ENCODE measurements at places on chromosomes 3 and 15.
A peak's percentile ranks its signal among the peaks of the same experiment; 100 is the strongest.

DNA sequence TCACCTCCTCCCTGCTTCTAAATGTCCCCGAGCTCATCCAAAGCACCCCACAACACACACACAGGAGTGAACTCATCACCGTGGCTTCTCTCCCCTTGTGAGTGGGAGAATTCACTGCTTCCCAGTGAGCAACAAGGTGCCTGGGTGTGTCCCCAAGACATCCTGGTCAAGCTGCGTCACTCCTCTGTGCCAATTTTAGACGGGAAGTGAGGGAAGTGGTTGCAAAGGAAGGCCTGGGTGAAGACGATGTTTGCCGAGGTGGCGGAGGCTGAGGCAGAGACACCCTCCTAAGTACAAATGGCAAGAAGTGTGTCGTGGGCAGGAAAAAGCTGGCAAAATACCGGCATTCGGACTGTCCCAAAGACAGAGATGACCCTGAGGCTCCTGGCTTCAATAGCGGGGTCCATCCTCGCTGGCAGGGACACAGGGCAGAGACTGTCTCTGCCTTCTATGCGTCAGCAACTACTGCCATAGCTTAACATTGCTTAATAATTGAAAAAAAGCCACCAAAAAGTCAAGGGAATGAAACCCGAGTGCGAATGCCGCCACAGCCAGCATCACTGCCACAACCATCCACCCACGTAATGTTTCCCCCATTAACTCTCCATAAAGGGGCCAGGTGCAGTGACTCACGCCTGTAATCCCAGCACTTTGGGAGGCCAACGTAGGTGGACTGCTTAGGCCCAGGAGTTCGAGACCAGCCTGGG lies 72.8 kb downstream of the VGLL4 start:
- no peak for DNase-seq

- no peak for DNase-seq
These were observed 228.8 kb upstream of the PPP2R3A start for GRCh38 chr3:135736740-135737139.

DNA sequence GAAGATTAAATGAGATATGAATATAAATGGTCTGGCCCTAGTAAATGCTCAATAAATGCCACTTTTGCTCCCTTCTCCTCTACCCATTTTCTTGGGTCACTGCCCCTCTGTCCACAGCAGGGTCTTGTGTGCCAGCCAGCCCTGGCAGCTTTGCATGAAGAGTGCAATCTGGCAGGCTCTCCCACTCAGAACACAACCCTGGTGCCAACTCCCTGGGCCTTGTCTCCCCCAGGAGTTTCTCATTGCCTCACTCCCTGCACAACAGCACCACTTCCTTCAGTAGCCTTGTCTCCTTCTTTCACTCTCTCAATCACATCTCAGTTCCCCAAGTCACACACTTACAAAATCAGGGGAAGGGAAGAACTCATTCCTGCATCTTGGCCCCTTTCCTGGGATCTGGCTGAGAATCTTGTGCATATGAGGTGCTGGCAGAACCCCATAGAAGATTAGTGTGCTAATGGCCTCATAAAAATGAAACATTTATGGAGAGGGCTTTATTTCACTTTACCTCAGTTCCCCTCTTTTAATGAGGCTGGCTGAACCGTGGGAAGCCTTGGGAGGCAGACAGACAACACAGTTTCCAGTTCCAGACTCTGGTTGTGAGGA lies 445.9 kb upstream of the PROK2 start:
- DNase-seq: no peak

DNA sequence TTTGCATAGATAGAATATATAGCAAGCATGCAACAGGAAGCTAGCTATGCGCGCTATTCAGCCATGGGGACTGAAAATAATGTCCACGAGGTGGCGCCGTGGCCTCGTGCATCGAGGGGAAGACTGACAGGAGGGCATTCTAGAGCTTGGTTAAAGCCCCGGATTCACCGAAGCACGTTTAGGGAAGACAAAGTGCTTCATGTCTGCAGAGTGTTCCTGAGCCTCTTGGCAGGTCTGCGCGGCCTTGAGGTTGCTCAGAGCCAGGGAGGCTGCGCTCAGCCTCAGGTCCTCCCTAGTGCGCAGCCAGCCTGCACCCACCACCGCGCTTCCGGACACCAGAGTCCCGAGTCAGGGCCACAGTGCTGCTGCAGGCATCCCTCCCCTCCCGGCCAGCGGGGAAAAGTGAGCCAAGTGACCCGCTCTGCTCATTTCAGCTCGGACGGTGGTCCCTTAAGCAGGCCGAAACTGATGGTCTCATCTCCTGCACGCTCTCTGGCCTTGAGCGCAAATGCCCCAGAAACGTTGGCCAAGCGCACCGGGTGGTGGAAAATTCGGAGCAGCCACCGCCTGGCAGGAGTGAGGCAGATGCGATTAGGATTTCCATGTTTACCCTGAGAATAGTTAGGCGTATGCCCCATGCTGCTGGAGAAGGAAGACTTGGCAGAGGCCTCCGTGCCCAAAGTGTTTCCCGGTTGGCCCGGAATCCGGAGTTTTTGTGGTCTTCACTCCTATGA lies 24.8 kb downstream of the GABRA5 start:
- peak; percentile 45 for DNase-seq

DNA sequence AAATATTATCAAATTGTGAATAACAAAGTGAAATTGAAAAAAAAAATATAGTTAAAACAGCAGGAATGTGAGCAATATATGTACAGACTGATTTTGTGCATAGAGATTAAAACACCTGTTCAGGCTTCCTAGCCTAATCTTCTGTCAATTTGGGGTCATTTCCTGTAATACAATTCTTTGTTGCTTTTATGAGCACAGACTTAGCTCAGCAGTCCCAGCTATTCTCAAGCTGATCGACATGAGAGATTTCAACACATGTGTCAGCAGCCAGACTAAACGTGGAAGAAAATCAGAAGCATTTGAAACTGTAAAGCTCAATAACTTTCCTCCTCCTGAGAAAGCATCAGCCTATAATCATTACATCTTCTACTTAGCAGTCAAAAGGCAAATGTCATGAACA lies 1.6 kb upstream of the FHIT start:
- no peak for DNase-seq

GRCh38 chr15:42065033-42065432 lies 29.3 kb downstream of the PLA2G4D start:
- DNase-seq: no peak

DNA sequence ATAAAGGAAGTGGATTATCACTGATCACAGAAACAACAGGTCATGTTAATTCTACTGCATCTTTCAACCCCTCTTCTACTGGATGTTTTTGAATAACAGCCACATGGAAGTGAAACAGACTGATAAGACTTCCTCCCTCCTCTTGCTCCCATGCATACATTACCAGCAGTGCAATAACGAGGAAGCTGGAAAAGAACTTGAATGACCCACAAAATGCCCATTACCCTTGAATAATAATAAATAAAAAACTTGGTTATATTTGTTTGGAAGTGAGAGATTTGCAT lies 51.6 kb downstream of the RARB start:
- DNase-seq: no peak

GRCh38 chr3:185753354-185753753 lies 71.5 kb downstream of the IGF2BP2 start:
- no peak for DNase-seq

GRCh38 chr3:31724651-31725050 lies 191.9 kb downstream of the STT3B start:
- DNase-seq: peak; percentile 0

GRCh38 chr3:7927015-7927414 lies 574.6 kb upstream of the LMCD1 start:
- DNase-seq: no peak

GRCh38 chr15:73997986-73998385 lies 3.5 kb downstream of the PML start:
- DNase-seq: no peak

GRCh38 chr15:60536314-60536713 lies 57.4 kb upstream of the ICE2 start:
- DNase-seq: no peak

- no peak for DNase-seq
These were observed 523.2 kb upstream of the ZNF717 start for GRCh38 chr3:76308541-76308940.

DNA sequence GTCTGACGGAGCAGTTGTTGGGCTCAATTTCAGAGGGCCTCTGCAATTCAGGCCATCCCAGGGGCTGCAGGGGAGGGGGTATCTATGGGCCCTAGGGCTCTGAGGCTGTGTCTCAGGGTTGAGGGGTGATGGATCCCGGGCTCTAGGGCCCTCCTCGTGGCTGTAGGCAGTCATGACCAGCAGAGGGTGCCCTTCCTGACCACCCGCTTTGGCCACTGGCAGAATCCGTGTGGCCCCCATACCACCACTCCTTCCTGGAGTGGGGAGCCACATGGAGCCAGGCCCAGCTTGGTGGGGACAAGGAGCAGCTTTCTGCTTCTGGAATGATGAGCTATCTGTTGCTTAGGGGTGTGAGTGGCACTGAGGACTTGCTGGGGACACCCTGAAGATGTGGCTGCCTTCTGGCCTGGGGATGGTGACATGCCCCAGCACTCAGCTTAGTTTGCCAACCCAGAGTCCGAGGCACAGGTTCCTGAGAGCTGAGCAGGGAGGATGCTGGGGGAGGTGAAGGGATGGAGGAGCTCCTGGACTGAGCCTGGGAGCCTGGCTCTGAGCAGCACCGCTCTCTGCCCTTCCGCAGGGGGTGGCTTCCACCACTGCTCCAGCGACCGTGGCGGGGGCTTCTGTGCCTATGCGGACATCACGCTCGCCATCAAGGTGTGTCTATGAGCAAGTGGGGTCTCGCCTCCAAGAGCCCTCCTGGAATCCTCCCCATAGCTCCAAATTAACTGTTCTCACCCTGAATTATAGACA lies 20.2 kb downstream of the HDAC11 start:
- no peak for DNase-seq

GRCh38 chr3:195040773-195041520 lies 230.0 kb downstream of the XXYLT1 start:
- DNase-seq: no peak

- DNase-seq: peak; percentile 45
These were observed at the start of gene SOX2 for GRCh38 chr3:181711325-181712135. TSS of gene SOX2 (plus strand) at chr3:181711925. CDS start at chr3:181712361, 436 bp downstream.

GRCh38 chr3:129747992-129748391 lies 141.5 kb upstream of the PLXND1 start:
- DNase-seq: no peak

DNA sequence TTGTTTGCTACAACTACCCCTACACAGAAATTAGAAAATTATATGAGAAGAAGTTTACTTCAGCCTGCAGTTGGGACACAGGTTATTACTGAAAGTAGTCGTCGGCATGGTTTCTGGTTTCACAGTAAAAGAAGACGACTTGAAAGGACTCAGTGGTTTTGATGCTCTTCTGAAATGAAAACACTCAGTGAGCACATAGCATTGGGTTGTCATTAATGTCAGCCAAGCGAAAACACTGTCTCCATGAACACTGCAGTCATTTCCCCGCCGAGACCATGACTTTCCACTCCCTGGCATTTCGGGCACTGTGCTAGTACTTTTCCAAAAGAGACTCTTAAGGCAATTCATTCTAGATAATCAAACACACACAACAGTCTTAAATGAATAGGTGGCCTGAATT lies 69.2 kb upstream of the ICE2 start:
- DNase-seq: no peak

DNA sequence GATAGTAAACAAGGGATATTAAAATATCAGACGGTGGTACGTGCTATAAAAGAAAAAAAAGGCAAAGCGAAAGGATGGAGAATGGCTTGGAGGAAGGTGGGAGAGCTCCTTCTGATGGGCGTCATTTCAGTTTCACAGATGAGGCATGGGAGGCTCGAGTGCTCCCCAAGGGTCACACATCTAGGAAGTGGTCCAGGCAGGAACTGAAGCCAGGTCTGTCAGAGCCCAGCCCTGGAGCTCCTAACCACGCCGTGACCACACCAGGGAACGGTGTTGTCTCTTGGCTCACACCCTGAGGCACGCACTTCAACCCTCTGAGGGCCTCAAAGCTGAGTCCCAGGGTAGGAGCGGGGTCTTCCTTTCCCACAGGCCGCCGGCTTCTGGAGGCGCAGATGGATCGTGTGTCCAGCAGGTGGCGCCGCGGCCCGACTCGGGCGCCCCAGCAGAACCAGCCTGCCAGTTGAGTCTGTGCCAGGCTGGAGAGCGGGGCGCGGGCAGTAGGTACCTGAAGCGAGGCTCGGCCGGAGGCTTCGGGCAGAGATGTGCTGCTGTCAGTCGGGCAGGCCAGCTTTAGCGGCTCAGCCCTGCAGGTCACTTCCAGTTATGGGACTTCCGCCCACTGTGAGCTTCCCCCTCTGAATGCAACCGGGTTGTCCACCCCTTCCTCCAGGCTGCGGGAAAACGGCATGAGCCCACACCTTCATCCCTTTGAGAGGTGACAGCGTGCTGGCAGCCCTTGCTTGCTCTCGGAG lies 68.1 kb downstream of the SLC6A1 start:
- peak; percentile 68 for DNase-seq

DNA sequence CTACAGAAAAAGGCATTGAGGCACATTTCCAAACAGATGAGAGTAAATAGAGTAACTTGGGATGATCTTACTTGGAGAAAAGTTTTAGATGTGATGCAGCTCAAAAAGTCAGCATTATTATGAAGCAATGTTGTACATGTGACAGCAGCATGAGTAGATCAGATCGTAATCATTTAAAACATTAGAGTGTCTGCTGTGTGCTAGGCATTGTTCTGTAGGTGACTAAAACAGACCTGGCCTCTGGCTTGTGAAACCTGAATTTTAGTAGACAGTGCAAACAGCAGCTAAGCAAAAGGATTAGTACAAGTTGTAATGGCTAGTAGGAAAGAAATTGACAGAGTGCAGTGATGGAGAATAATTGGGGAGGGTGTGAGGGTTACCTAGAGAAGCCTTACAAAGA lies 15.1 kb downstream of the UBE2E1 start:
- no peak for DNase-seq

DNA sequence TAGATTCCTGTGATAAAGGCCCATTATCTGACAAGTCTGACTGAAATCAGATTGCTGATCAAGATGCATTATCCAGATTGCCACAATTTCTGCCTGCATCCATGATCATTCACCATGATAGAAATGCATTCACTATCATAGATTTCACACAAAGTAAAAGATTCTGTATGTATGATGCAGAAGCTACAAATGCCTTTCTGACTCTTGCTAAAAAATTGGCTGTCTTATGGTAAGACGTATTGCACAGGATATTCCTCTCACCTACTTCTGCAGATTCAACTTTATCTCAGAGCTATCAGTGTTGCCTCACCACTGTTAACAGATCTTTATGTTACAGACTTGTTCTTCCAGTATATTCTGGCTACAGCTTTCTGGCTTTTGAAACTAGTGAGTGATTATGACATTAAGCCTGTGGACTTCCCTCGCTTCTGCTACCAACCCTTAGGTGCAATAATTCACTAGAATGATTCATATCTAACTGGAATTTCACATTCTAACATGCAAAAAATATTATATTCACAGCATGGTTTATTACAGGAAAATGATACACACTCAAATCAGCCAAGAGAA lies 955.3 kb downstream of the EPHA3 start:
- DNase-seq: no peak

DNA sequence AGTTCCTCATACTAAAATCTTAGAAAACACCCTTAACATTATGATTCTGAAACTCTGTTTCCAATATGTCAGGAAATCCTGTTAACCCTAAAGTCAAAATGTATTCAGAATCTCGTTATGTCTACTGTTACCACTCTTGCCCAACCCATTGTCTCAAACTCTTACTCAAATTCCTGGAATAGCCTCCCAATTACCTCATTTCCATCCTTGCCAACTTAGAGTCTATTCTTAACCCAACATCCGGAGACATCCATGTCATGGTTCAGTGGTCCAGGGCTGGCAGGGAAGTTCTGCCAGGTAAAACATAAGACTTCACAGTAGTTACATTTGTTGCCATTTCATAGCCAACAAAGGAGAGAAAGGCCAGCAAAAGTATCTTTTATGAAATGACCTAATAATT lies 593.9 kb downstream of the PYDC2 start:
- DNase-seq: peak; percentile 95

GRCh38 chr3:58109752-58110151 lies 101.0 kb downstream of the DNASE1L3 start:
- no peak for DNase-seq

- no peak for DNase-seq
These were observed 42.0 kb downstream of the FAM3D start for GRCh38 chr3:58624550-58624949.
